ENCODE measurements at places on chromosomes 2 and 18.

GRCh38 chr2:147945660-147946059 is 74.9 kb downstream of the ORC4 start:
- DNase-seq = no peak

GRCh38 chr2:231715499-231715837 is 7.1 kb downstream of the PTMA start:
- DNase-seq = no peak

DNA sequence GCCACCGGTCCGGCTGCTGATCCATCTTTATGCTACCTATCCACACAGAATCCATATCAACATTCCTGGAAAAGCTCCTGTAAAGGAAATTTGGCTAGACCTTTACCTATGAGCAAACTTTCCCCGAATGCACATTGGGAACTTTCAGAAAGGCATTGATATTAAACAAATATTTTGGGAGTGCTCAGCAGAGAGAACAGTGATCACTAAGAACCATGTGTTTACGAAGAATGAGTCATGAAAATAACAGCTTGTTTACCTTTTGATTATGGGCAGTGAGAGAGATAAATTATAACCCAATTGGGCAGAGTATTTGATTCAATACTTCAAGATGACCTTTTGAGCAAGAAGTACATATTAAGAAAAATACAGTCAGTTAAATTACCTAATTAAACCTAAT is 189.7 kb upstream of the CDH2 start:
- no peak for DNase-seq

GRCh38 chr18:2857491-2858131 is 10.8 kb downstream of the EMILIN2 start:
- no peak for DNase-seq

- DNase-seq = no peak
Observed at GRCh38 chr2:157355618-157356017, 30.0 kb upstream of the ERMN start.

- DNase-seq = no peak
Observed at GRCh38 chr18:27211569-27211968, 26.5 kb upstream of the CHST9 start.

DNA sequence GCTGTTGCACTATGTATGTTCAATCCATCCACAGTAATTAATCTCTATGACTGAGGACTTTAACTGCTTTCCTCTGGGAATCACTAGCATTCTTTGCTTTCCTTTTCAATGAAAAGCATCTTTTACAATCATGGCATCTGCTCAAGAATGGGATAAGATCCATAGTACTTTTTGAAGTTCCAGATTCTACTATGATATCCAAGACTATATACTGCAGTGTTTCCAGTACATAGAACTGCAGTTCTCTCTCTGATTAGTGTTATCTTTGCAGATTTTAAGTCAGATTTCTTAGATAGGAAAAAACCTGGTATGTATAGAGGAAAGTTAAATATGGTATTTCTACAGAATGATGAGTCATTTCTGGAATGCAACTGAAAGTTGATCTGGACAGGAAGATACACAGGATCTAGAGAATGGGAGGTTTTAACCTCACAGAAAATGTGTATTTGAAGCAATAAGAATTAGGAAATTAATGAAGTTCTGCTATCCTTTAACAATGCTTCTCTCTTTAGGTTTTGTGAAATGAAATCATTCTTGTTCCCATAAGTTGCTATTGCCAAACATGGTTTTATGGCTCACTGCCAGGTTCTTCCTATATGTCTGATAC is 670.7 kb downstream of the ERBB4 start:
- DNase-seq = no peak

DNA sequence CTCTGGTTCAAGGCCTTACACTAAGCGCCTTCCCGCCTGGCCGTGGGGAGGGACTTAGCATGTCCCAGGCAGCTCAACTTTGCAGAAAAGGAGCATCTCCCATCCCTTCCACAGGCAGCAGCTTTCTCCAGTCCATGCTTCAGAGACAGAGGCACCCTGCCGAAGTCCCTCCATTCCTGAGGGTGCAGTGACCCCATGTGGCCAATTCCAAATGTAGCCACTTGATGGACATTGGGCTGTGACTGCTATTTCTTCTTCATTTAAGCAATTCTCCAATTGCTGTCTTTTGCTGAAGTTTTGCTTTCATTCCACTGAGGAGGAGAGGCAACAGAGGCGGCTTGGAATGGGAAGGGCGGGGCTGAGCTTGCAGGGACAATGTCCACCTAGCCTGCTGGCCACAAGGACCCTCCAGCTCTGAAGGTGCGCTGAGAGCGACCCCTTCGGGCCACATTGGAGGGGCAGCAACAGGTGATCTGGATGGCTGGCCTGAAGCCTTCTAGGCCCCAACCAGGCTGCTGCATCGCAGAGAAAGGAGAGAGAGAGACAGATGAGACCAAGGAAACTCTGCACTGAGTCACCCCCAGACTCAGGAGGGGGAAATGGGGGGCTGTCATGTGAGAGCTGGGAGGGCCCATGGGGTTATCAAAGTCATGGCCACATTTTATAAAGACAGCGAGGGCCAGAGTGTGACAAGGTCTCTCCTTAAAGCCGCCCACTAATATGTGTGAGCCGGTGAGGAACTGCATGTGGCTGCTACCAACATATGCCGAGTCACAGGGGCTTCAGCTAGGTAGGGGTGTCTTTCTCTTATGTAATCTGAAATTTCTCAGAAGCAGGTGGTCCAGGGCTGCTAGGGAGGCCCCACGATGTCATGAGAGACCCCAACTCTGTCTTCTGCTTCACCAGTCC is 61.3 kb downstream of the LONRF2 start:
- DNase-seq = peak; percentile 57

GRCh38 chr2:207929923-207930322 is 95.4 kb downstream of the PLEKHM3 start:
- DNase-seq = no peak

- DNase-seq = no peak
Observed at GRCh38 chr2:147607379-147607778, 237.4 kb upstream of the ACVR2A start.

DNA sequence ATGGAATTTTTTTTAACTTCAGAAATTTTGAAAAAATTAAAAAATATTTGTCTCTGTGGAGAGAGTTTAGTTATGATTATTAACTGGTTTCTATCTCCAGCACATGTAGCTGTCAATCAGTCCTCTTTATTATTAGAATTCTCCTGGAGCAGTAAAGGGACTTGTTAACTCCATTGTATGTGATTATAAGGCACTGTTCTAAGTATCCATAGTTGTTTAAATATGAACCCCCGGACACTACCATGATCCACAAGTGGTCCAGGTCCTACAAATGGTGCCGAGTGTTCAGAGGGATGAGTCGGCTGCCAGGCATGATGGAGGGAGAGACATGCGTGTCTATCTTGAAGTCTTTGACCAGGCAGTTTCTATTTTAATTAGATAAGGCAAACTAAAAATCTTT is 492 bp downstream of the CHRNA1 start:
- DNase-seq = no peak

- no peak for DNase-seq
Observed at GRCh38 chr2:86420913-86421312, 20.3 kb upstream of the KDM3A start.

DNA sequence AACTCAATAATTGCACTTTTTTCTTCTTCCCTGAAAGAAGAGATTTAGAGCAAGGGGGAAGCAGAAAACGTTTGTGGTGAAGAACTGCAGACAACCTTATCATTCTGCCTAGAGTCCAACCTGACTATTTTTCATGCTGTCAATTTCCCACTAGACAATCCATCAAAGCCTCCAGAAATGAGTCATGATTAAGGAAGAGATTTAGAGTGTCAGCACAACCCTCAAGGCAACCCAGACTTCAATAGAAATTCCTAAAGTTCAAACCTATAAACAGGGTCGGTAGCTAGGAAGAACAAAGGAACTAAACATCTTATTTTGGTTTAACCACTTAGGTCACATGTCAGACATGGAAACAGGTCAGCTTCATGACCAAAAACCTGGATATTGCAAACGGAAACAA is 86.9 kb downstream of the SLC25A12 start:
- no peak for DNase-seq

- DNase-seq = no peak
Observed at GRCh38 chr18:50320719-50321118, 33.2 kb upstream of the CXXC1 start.

GRCh38 chr18:74760436-74760835 is 162.8 kb downstream of the ZNF407 start:
- no peak for DNase-seq

DNA sequence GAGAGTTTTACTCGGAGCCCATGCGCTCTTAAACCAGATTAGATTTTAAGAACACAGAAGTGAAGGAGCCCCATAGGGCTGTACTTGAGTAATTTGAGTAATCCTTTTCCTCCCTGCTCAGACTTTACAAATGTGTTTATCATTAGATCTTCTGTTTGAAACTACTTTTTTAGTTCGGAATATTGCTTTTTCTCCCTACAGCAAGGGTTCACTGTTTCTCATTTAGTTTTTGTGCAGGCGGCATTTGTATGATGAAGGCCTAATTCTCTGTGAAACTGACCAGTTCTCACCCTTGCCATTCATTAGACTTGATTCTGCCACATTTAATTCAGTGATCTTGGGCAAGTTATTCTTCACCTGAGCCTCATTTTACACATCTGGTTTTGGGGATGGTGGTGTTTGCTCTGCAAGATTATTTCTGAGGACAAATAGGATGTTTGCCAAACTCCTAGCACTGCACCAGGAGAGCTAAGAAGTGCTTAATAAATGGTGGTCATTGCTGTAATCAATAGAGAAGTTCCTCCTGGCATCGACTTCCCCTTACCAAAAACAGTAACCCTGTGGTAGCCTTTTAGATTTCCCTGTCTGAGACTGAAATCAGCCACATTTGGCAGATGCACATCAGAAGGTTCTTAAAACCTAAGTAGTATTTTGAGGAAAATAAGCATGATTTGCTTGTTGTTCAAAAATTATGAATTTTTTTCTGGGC is 2.2 kb downstream of the B3GNT2 start:
- no peak for DNase-seq

GRCh38 chr2:108316033-108316432 is 27.3 kb downstream of the SULT1C2 start:
- DNase-seq = no peak

DNA sequence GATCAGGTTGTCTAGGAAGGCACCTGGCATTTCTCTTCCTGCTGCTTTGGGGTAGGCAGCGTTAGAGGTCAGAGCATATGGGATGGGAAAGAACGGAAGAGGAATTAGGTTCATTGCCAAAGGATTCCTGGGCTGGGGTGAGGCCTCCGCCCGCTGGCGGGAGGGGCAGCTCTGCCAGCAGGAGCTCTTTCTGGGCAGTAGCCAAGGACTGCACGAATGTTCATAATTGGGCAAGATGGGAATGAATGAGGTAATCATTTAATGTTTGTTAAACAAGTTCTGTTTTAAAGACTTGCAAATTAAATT is 253.9 kb downstream of the AGAP1 start:
- DNase-seq = no peak

DNA sequence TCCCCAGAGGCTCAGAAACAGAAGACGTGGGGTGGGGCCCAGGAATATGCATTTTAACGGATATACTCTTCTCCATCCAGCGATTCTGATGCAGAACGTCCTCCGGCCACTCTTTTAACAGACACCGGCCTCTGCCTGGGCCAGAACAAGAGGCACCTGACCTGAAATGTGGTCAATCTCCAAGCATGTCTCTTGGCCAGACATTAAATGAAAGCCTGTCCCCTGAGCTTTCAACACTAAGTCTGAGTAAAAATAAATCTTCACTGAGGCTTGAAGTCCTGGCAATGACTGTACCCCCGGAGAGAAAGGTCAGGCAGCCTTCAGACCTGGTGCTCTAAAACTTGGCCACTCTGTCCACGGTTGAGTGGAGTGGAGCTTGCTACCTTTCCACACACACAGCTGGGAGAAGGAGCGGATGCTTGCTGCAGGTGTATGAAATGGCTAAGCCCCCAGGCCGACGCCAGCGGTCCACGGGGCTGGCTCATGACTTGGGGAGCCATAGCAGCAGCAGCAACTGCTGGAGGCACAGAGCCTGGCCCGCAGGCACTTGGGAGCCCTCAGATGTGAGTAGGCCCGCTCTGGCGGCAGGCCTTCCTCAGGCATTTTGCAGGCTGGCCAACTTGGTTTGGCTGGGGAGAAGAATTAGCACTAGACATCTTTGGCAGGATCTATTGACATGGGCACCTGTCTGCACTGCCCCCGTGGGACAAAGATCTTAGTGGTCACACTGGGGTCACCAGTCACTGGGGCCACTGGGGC is 79.7 kb downstream of the TMEM17 start:
- DNase-seq = no peak
